ENCODE measurements at places on chromosomes 7 and 10.

GRCh38 chr7:155203059-155203881 lies 94.4 kb upstream of the INSIG1 start:
- peak; percentile 88 for DNase-seq

GRCh38 chr7:74587435-74588126 lies 69.9 kb upstream of the GTF2I start:
- no peak for DNase-seq

DNA sequence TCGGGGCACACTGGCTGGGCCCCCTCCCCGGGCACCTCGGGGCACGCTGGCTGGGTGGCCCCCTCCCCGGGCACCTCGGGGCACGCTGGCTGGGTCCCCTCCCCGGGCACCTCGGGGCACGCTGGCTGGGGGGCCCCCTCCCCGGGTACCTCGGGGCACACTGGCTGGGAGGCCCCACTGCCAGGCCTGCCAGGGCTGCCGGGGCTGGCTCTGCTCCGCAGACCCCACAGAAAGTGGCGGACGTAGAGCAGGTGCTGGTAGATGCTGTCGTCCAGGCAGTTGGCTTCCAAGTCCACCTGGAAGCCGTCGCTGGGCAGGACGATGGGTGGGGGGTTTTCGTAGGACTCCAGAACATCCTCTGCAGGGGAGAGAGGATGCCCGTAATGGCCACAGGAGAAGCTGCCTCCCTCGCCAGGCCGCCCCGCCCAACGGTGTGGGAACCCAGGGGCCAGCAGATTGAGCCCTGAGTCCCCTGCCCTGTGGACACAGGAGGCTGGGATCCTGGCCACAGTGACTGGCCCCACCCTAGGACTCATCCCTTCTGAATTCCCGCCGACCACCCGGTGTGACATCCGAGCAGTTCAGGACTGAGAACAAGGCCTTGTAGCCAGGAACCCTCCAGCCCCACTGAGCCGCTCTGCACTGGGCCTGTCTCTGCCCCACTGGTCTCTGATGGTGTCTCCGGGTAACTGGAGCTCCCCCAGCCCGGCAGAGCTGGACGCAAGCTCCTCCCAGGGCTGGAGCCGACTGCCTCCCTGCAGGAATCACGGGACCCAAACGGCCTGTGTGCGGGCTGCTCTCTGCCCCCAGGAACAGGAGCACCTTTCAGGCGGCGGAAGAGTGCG lies 28.2 kb downstream of the AP5Z1 start:
- no peak for DNase-seq

GRCh38 chr7:108002726-108003598 lies at the start of gene LAMB1:
LAMB1 (minus strand) TSS chr7:108003161; CDS start chr7:108002885, 276 bp downstream.
- DNase-seq: no peak

- DNase-seq: no peak
Observed at GRCh38 chr7:7922684-7923385, 45.8 kb upstream of the GLCCI1 start.

GRCh38 chr7:68853254-68853653 lies 745.0 kb upstream of the AUTS2 start:
- no peak for DNase-seq

GRCh38 chr10:46328853-46329689 lies 42.3 kb downstream of the ANTXRL start:
- no peak for DNase-seq

- no peak for DNase-seq
Observed at GRCh38 chr7:47501406-47501805, 80.5 kb downstream of the TNS3 start.

DNA sequence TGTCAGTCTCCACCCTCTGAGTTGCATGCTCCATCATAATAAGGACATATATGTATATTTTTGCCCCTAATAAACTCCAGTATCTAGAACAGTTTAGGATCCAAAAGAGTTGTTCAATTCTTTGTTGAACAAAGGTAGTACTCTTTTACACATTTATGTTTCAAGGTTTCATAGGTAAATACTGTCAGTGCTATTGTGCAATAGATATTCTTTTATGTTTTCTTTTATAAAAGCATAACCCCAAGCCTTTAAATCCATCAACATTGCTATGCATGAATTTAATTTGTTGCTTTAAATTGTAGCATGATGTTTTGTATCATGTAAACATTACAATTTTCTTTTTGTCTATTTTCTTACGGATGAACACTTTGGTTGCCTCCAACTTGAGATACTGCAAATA lies 469.7 kb upstream of the COBL start:
- no peak for DNase-seq

DNA sequence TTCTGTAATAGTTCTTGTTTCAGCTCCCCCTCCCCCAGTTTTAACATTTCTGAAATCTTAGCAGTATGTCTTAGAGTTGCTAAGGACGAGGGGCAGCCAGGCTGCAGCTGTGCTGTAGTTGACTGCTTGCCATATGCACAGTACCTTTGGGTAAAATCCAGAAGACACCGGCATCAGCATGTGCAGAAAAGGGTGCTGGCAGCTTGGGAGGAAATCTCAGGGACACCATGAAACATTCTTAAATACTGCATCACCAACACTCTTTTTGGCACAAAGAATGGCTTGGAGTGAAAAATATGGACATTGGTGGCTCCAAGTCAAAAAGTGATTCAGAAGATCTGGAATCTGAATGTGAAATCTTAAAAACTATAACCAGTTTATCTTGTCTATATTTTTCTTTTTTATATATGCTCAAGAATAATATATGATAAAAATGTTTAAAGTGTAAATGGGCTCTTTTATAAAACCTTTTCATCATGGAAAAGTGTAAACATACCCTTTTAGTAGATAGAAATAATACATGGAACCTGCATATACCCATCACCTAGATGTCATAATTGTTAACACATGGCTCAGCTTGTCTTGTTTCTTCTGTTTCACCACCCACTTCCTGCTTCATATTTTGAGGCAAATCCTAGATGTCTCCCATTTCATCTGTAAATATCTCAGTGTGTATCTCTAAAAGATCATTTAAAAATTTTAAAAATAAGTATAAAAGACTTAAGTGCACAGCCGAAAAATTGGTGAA lies 34.4 kb upstream of the ARMS2 start:
- no peak for DNase-seq

- no peak for DNase-seq
Observed at GRCh38 chr7:924541-925231, 29.8 kb downstream of the ADAP1 start.

GRCh38 chr7:9621927-9622326 lies 1188.5 kb downstream of the NXPH1 start:
- DNase-seq: no peak

DNA sequence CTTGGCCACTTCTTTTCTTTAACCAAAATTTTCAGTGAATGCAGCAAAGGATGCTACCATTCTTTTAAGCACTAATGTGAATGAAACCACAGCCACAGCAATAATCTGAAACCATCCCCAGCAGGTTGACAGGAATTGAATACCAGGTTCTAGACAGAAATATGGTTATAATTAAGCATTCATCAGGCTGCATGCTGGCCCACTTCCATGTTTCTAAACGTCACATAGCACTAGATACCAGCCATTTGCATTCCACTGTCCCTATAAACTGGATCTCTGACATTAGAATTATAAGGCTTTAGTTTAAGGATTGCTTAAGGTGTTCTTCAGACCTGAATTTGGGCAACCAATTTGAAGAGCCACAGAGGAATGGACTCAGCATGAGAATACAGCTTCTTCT lies 340.8 kb upstream of the KLF6 start:
- no peak for DNase-seq

DNA sequence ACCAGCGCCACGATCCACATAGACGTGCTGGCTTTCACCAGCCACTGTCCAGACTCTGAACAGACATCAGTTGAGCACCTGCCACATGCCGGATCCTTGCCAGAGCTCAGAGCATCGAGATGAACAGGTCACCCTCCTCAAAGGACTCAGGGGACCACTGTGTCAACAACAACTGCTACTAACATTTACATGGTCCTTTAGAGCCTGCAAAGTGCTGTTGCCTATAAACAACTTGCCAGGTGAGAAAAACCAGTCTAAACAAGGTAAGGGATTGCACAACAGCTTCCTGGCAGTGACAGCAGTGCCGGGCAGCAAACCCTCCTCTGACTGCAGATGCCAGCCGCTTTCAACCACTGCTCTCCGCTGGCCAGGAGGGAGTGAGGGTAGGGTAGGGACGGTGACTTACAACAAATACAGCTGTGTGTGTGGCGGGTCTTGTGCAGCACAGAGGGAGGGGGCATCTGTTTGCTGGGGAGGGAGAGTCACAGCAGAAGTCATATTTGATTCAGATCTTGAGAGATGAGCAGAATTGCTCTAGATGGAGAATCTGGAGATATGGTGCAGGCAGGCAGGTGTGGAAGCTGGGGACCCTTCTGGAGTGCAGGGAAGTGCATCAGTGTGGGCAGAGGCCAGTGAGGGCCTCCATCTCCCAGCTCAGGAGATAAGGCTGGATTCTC lies 32.8 kb upstream of the RHEB start:
- no peak for DNase-seq

DNA sequence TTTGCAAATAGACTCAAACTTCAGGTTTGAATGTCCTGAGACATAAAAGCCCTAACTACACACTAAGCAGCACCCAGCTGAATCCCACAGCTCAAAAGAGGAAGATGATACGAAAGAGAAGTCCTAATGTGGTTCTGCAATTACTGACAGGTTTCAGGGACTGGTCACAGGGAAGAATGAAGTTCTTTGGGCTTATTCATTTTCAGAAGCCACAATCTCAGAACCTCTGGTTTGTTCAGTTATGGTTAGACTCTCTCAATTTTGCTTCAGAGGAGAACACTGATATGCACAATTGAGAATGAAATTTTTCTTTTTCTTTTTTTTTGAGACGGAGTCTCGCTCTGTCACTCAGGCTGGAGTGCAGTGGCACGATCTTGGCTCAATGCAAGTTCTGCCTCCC lies 94.6 kb upstream of the FAM180A start:
- no peak for DNase-seq

DNA sequence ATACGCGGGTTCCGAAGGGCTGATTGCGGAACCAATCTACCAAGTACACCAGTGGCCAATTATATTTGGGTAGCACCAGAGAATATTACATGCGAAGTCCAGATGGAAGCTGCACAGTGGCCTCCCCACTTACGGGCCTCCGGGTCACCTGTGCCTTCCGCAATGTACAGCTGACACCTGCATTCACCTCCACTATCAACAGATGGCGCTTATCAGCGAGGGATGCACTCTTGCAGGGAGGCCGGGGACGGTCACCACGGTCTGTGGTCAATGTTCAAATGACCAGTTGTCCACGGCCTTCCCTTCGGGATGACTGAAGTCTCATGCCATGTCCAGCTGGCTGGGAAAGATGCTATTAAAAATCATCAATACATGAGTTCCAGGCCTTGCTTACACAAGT lies 47.6 kb downstream of the SLIT1 start:
- DNase-seq: no peak

DNA sequence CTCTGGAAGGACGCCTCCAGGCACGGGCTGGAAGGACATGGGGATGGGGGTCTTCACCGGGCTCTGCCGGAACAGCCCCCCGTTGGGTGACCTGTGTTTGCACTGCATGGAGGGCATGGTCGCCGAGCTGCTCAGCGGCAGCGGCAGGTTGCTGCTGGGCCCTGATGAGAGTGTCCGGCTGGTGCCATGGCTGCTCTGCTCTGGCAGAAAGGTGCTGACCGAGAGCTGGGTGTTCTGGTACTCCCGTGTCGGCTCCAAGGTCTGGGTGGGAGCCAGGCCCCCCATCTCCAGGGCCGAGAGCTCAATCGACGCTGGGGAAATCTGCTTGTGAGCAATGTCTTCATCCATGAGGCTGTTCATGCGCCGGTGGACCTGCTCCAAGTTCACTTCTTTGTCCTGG lies 764.3 kb downstream of the GRID1 start:
- no peak for DNase-seq

- no peak for DNase-seq
Observed at GRCh38 chr7:27191833-27192545, 7.0 kb upstream of the HOXA11 start.

DNA sequence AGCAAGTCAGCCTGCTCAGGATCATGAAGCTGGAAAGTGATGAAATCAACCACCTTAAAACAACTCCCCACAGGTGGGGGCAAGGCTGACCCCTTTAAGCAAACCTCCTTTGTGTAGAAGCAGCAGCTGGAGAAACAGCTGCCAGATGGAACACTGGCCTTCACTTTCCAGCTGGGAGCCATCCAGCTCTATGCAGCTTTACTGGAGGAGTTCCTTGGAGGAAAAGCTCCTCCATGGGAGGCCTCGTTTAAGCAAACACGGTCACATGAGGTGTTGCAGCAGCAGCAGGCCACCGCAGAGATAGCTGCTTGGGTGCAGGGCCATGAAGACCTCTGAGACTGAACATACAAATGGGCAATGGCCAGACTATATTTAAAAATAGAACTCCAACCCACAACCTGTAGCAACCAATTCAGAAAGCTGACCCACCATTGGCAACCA lies 13.0 kb upstream of the DLG5 start:
- no peak for DNase-seq

DNA sequence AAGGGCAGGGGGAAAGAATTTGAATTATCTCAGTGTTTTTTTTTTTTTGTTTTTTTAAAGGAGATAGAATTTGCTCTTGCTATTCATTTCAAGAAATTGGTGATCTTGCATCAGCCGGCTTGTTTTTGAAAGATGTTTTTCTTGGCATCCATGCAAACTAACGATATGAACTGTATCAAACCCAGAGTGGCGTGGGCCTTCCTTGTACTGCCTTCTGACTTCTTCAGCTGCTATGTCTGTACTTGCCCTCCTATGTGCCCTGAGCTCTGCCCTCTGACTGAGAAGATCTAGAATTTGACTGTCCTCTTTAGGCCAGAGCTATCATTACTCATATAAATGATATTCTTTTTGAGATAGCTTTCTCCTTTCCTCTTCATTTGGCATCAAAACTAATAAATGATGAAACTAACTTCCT lies 183.1 kb downstream of the EXOC4 start:
- DNase-seq: no peak

DNA sequence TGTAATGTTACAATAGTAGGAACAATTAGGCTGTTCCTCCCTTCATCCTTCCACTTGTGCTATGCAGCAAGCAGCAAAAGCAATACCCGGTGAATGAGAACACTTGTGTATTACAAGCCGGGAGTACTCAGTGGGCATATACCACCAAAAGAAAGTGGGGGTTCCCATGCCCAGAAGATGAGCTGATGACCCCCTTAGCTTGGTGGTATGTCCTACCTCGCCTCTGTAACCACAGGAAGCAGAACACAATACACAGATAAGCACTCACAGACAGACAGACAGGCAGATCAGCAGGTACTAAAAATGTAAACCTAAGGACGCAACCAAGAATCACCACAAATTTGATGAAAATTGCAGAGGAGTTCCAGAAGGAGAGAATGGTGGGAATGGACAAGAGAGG lies 15.5 kb upstream of the KIF20B start:
- DNase-seq: no peak

Measured in cerebellar nuclear complex (tissue), 1 donor.